ENCODE measurements at places on chromosomes 11 and 22.
A peak's percentile ranks its signal among the peaks of the same experiment; 100 is the strongest.

DNA sequence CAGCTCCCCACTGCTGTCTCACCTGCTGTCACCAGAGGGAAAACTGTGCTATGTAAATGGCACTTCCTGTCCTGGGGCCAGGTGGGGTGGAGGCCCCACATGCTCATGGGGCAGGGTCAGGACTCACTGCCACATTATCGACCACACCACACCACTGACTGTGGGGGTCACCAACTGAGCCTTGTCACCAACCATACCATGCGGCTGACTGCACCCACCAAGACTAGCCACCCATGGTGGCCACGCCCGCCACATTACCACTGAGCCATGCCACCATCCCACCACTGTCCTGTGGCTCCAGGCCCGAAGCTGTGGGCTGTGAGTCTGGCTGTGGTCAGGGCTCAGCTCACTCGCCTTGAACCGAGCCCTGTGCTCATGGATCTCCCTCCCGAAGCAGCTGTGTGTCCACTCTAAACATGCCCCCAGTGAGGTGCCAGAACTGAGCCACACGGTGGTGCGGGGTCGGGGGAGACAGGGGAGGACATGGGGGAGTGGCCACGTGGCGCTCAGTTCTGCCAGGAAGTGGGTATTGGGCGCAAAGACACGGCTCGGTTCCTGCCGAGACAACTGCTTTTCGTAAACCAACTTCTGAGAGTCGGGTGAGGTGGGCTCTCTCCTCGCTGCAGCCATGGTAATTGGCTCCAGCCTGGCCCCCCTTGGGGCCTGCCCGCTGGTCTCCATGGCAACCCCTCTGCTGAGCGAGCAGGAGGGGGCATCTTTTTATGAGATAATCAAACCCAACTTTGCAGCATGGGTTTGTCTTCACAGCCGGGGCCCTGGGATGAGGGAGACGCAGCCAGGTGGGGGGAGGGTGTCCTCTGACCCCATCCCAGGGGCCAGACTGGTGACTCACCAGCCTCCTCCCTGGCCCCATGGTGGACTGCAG, 23.2 kb downstream of the RTN4R start:
- DNase-seq: no peak

DNA sequence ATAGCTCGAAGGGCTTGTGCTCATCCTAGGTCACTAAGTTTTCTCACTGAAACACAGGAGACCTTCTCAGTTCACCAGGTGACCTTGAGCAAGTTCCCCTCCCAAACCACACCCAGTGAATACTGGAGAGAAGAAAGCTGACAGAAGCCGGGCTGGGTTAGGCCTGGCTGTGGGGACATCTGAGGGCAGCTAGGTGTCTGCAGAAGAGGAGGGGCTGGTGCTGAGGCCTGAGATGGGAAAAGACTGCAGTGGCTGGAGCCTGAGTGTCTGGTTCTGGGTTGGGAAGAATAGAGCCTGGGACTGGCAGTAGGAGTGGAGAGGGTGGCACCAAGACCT, 602 bp upstream of the INPP5J start:
- no peak for DNase-seq

DNA sequence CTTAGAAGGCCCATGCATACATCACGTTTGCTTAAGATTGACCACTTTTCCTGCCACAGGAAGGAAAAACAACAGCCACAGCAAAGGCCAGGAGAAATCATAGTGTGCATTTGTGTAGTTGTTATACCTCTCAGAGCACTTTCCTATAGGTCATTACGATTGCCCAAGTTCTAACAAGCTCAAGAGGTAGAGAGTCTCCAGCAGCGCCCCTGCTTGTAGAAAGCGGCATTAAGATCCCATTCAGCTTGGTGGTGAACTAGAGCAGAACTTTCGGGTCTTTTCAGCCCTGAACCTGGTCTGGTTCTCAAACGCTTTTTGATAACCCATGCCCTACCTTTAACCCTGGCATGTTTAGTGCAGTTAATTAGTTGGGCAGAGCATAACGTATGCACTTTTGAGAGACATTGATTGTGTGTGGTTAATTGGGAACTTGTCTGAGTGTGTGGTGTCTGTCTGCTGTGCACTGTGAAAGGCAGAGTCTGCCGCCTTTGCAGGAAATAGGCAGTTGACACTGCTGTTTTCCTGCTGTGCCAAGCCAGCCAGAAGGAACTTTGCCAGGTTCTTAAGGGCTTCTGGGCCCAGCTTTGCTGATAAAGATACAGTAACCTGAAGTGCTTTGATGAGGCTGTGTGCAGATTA, 109.9 kb upstream of the CLMP start:
- DNase-seq: no peak

GRCh38 chr11:123532131-123532530, 102.1 kb downstream of the GRAMD1B start:
- DNase-seq: no peak

DNA sequence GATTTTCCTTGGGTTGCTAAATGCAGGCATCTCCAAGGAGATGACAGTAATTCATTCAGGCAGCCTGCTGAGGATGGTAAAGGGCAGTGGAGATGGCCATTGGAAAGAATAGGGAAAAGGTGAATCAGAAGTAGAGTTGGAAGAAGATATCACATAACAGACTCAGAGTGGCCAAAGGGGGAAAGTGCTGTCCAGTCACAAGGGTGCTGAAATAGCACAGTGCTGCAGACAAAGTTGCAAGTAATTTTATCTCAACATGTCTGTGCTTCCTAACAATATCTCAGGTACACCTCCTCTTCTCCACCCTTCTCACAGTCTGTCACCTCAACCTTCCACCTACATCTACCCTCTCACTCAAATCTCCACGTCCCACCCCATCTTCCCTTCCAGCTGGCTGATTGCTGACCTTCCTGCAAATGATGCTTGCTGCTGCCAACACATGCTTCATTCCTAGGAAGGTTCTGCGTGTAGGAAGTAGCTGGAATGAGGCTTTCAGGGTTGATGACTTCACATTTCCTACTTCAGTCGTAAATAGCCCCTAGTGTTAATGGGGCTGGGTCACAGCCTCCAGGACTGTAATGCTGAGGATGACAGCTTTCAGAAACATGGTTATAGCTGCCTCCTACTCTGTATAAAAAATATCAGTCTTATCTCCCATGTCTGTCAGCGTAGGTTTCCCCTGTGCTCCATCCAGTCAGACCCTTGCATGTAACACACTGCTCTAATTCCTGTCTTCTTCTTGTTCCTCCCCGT, 123.9 kb downstream of the CTNND1 start:
- peak; percentile 42 for DNase-seq

DNA sequence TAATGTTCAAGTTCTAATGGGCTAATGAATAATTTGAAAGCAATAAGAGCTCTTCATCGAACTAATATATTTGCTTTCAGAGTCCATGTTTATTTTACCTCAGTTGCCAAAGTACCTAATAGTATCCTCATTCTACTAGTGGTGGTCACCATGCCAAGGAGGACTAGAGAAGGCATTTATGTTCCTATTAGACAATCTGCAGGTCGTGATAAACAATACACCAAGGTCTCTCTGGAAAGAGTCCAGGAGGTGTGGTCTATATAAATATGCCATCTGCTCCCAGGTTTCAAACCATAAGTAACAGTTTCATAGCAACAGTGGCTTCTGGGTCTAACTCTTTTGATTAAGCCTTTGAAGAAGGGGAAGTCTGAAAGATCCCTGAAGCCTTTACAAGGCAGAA, 42.9 kb downstream of the ARFGAP3 start:
- DNase-seq: peak; percentile 56

- DNase-seq: no peak
Observed at GRCh38 chr22:19386248-19386647, 45.3 kb downstream of the HIRA start.

DNA sequence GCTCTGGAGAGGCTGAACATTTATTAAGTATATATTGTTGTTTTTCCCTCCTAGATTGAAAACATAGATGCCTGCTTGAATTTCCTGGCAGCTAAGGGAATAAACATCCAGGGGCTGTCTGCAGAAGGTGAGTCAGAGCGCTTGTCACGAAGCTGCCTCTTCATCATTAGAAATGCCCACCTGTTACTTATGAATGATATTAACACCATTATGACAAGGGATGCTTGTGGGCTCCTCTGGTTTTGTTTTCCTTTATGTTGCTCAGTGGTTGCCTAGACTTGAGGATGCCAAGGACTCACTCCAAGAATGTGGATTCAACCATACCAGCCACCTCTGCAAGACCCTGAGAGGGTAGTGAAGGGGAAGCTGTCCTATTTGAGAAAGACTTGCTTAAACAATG, 156.2 kb downstream of the NAV2 start:
- no peak for DNase-seq

GRCh38 chr22:26550498-26551033, 38.3 kb upstream of the TFIP11 start:
- DNase-seq: peak; percentile 76

DNA sequence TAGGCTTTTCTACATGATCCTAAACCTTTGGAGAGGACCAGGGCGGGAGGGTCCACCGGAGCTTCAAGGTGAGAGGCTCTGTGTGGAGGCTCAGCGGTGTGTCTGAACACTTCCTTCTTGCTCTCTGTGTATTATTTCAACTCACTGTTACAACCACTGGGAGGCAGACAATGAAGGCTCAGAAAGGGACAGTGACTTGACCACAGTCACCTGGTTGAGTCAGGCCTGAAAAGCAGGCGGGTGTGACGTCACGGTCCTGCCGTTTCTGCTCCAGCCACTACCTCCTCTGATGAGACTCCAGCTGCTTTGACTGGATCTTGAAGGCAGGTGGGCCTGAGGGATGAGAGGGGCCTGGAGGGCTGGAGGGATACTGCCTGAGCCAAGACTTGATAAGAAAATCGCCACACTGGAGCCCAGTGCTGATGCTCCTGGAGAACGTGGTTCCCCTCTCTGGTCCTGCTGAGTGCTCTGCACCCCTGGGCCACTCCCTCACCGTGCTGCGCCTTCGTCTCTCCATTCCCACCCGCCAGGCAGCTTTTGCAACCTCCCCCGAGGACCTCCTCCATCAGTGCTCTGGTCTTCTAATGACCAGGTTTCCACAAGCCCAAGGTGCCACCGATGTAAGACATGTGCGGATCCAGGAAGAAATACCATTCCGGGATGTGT, 27.9 kb downstream of the KCNC1 start:
- no peak for DNase-seq

DNA sequence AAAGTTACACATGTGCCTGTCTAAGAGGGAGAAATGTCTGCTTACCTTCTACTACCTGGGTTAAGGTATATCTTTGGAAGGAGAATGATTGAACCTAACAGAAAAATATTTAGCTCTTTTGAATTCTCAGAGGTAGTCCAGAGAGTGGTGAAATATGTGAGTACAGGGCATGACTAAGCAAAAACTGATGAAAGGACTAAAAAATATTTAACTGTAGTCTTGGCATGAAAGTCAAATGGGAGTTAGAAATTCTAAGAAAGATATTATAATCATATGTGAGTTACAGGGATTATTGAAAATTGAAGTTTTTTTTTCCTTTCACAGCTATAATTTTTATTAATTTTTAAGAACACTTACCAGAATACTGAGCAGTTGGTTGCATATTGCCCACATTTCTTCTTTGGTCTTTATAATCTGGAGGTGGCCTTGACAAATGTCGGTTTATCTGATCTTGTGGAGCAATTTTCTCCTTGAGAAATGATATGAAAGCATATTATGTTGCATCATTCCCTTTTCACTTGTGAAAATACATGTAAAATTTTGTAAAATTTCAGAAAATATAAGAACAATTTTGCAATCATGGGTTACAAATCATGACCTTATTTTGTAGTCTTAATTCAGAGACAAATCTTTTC, 61.4 kb upstream of the MTMR2 start:
- DNase-seq: no peak

DNA sequence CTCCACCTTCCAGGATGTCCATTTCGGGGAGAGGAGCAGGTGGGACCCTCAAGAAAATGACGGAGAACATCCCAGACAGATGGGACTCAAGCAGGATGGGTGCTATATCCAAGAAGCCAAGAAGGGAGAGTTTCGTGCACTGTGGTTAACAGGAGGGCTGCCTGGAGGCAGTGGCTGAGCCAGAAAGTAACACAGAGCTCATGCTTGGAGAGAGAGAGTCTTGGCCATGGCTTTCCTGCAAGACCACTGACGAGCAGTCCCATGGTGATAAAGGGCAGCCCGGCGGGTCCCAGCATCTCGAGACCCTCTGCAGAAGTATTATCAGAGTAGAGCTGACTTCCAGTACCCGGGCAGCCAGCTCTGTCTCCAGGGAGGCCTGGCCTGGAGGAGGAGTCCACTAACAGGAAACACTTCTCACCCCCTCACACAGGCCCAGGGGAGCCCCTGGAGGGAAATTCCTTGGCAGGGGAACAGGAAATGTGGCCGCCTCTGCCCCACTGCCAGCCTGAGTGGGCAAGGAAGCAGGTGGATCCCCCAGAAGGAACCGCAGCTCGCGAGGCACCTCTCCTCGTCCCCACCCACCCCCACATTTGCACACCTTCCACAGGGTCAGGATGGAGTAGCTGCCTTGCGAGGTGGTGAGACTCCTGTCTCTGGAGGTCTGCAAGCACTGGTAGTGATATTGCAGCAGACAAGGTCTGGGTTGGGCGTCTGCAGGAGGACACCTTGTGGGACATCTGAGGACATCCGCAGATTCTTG, 32.2 kb downstream of the CYTH4 start:
- DNase-seq: no peak

DNA sequence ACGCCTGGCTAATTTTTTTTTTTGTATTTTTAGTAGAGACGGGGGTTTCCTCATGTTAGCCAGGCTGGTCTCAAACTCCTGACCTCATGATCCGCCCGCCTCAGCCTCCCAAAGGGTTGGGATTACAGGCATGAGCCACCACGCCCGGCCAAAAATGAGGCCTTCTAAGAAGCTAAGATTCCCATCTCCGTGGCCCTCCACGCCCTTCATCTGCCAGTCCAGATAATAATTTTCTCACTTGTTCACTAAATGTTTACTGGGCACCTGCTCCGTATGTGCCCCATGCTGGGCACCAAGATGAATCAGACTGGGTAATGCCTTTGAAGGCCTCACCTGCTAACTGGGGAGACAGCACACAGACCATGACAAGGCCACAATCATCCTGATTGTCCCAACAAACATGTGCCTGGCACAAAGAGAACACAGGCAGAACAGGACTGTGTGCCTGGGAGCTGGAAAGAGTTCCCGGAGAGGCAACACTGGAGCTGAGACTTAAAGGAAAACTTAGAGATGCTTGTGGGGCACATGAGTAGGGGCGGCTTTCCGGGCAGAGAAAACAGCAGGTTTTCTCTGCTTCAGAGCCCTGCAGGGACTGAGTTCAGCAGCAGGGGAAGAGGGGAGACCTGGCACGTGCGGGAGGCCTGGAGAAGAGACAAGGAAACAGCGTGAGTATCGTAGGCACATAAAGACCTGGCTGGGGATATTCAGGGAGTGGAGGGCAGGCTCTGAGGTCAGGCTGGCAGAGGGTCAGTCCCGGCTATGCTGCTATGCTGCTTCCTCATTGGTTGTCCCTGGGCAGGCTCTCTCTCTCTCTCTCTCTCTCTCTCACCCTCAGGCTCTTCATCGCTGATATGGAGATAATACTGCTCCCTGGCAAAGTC, 2.4 kb downstream of the KIAA0930 start:
- no peak for DNase-seq

- DNase-seq: no peak
Observed at GRCh38 chr11:112265659-112266409, 5.2 kb upstream of the PLET1 start.

Measured in dermis microvascular lymphatic vessel endothelial cell (primary cell).